Forelimb muscle (tissue), 1 donor: ENCODE measurements at places on chromosomes 7 and 10.
A peak's percentile ranks its signal among the peaks of the same experiment; 100 is the strongest.

DNA sequence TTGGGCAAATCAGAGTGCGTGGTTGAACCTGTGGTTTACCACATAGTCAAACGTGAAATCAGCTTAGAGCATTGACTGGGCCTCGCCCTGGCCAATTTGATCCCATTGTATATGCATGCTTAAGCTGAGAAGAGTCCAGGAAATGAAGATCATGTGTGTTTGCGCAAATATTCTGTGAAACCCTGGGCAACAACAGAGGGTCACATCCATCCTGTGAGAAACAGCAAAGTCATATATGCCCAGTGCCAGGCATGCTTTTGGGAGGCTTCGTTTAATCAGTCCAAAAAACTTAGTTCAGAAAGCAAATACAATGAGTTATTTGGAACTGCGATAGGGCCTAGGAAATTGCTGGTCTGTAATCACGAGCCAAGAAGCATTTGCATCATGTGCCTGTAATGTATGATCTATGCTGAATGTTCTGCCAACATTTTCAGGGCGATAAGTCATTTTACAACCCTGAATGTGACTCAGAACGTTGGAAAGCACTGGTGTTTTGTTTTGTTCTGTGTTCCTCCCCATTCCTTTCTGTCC, 412.1 kb upstream of the CELF2 start:
- DNase-seq: peak; percentile 45

DNA sequence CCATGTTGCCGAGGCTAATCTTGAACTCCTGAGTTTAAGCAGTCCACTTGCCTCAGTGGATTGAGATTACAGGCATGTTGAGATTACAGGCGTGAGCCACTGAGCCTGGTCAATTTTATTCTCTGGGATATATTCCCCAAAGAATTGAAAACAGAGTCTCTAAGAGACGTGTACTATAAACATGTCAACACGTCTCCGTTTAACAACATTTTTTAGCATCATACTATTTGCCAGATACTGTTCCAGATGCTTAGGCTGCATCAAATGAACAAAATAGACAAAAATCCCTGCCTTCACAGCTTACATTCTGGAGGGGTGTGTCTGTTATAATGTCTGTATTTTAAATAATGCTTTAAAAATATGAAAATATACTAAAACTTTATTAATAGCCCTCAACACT, 54.1 kb upstream of the PRKG1 start:
- no peak for DNase-seq

GRCh38 chr10:109882251-109883057, 40.9 kb downstream of the XPNPEP1 start:
- DNase-seq: no peak

DNA sequence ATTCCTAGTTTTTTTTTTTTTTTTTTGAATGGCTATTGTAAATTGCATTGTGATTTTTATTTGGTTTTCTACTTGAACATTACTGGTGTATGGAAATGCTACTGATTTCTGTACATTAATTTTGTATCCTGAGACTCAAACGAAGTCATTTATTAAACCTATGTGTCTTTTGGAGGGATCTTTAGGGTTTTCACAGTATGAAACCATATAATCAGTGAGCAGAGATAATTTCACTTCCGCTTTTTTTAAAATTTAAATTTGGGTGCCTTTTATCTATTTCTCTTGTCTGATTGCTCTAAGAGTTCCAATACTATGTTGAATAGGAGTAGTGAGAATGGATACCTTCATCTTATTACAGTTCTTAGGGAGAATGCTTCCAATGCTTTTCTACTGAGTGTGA, 102.7 kb downstream of the ZWINT start:
- DNase-seq: no peak
